ENCODE measurements at places on chromosomes 6 and 20.

GRCh38 chr6:141752677-141753076, 380.0 kb upstream of the GJE1 start:
- no peak for DNase-seq

GRCh38 chr6:51569594-51569993, 517.8 kb downstream of the PKHD1 start:
- DNase-seq: no peak

DNA sequence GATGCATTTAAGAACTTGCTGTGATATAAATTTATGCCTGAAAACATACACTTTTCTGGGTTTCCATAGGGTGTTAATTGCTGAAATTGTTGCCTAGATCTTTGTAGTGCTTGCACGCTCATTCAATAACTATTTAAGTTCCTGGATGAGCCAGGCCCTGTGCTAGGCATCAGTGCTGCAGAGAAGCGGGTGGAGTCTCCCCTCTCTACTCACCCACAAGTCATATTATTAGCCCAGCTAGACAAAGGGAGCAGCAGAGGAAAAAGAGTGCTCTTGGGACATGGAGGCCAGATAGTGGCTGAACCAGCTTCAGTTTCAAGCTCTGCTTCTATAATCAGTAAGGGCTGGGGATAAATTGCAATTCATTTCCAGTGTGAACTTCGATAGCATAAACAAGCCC, 329.1 kb downstream of the TFAP2B start:
- no peak for DNase-seq

GRCh38 chr6:34908194-34908593, 19.1 kb downstream of the ANKS1A start:
- DNase-seq: no peak

GRCh38 chr6:29631860-29632731, 887 bp downstream of the GABBR1 start:
- no peak for DNase-seq

DNA sequence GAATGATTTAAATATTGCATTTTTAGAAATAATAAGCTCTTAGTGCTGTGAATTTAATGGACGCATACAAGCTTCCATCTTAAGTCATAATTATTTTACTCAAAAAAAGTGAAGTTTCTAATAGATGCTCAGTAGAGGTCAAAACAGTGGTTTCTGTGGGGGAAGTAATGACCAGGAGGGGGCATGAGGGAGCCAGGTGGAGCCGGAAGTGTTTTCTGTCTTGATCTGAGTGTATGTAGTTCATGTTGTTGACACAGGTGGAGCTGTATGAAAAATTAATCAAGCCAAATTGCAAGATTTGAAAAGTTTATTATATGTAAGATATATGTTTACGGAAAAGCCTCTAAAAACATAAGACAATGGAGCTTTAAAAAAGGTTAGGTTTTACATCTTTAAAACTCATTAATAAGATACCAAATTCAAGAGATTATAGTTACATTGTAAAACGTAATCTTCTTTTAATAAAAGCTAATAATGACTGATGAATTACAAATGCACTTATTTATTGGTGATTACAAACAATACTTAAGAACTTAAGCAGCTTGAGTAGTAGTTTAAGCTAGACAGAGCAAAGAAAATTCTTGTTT, 68.0 kb downstream of the PLAGL1 start:
- DNase-seq: peak; percentile 72

- no peak for DNase-seq
These were observed 452.5 kb downstream of the CDH26 start for GRCh38 chr20:60410618-60411264.

DNA sequence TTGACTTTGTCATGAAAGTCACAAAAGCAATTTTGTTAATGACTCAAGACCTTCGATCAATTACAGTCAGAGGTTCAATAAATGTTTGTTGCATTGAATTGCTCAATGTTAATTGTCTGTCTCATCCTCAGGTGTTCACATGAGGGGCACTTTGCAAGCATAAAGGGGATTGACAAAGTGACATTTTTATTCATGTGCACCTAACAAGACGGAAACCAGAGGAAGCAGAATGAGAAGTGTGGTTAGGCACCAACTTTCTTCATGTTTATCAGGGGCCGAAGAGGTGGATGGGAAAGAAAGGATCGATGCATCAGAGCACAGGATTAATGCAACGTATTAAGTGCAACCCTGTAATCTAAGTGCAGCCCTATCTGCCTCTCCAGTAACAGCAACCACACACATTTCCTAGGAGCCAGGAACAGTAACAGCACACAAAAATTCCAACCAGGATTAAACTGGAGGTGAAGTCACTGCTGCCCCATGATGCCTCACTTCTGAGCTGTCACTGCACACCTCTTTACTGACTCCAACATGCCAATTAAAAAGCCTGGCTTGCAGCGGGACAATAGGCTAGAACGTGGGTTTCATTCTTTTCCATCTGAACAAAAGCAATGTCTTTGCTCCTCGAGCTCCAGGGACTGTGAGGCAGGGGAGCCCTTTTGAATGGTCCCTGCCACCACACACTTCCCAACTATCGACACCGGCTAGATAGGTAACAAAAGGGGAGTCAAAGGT, 262.7 kb downstream of the CD83 start:
- no peak for DNase-seq

- no peak for DNase-seq
These were observed 531.9 kb upstream of the MAN1A1 start for GRCh38 chr6:119881416-119881815.

- no peak for DNase-seq
These were observed 13.5 kb downstream of the PPP1R3G start for GRCh38 chr6:5098501-5099270.

GRCh38 chr6:67127041-67127440, 1420.0 kb upstream of the EYS start:
- no peak for DNase-seq

DNA sequence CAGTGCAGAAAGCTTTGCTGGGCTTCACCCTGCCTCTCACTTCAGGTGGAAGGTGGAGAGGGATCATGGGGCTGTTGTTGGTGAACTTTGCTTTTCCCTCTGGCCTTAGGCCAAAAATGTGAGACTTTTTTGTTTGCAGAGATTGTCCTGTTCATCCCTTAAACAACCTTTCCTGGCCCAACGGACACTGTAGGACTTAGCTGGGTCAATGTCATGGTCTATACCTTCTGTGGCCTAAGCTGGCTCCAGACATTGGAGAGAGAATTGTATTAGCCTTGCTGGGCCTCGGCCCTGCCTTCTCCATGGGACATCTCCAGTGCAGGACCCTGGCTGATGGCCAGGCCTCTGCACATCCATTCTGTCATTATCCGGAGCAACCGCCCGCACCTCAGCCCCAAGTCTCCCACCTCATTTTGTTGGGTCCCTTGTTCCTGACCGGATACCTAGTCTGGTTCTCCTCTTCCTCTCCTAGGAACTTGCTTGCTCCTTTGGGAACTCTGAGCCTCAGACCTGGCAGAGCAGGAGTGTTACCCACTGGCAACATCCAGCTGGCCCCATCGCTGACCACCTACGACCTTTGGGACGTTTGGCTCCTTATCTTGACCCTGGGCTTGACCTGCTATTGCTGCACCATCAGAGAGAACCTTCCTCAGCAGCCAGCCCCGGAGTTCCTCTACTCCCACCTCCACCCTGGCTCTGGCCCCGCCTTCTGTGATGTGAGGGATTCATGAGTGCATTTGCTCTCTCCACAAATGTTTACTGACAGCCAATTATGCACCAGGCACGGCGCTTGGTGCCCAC, 128.2 kb downstream of the BANF2 start:
- DNase-seq: no peak

DNA sequence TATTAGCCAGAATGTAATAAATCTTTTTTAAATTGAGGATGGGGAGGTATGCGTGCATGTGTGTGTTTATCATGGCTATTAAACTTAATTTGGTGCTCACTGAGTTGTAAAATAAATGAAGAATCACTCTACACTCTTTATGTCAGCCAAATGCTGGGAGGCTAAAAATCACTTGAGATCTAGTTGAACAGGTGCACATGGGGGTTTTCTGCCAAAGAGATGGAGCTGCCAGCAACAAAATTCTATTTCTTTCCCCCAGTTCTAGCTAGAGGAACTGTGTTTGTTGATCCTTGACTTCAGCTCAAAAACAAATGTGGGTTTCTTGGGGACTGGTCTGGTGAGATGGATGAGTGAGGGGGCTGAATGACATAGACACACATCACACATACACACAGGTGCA, 183.3 kb upstream of the BTBD3 start:
- DNase-seq: no peak

GRCh38 chr6:104753251-104753650, 106.5 kb downstream of the HACE1 start:
- DNase-seq: no peak

DNA sequence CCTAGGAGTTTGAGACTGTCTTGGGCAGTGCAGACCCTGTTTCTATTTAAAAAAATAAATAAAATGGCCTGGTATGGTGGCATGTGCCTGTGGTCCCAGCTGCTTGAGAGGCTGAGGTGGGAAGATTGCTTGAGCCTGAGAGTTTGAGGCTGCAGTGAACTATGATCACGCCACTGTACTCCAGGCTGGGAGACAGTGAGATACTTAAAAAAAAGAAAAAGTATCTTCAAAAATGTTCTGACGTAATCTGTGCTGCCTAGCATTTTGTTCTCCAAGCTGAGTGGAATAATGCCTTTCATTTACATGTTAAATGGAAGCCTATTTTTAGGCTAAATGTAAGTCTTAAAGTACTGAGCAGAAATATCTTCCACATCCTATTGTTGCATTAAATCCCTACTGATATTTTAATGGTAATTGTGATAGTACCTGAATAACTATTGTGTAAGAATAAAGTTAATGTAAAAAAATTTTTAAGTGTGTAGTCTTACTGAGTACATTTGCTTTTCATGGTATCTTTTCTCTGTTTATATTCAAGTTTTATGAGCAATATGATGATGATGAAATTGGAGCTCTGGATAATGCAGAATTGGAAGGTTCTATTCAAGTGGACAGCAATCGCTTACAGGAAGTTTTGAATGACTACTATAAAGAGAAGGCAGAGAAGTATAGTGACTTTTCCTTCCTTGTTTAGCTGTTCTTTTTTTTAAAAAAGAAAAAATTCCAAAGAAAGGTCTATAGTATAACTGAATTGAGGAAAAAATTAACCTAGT, 4.2 kb upstream of the ZC2HC1B start:
- no peak for DNase-seq

DNA sequence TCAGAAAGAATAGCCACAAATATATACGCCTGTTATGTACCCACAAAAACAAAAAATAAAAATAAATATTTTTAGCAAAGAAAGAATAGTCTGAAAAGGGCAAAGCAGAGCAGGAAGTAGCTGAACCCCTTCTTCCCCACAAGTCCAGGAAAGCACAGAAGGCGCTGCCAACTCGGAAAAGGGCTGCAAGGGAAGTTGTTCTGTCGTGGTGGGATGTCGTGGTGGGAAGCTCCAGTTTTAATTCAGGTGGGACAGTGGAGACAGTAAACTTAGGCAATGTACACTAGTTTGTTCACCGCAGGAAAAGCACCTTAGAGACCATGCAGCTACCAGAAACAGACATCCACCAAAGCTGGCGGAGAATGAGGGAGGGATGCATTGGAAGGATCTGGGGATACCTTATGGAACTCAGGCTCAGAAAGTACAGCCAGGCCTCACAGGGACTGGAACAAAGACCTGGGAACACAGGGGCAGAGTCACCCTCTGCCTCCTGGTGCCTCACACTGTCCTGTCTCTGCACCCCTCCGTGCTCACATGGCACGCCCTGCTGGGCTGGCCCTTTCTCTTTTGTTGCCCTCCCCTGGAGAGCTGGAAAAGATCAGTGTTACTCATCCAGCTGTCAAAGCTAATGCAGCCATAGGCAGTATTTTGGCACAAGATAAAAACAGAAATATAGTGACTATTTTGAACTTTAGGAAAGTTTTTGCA, 3.3 kb upstream of the APMAP start:
- no peak for DNase-seq

DNA sequence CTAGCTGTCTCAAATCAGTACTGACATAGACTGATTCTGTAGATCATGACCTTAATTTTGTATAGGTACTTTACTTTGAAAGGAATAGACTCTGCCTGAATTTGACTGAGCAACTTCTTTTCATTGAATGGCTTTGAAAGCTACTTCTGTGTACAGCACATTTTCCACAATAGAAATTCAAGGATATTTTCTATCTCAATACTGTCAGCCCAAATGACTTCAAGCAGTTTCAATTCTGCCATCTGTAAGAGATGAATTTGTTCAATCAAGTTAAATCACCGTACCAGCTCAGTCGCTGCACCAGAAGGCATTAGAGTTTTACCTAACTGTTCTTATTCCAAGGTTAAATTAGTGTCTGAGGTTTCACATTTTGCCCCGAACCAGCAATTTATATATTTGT, 107.0 kb upstream of the EYS start:
- no peak for DNase-seq

- no peak for DNase-seq
These were observed 126.2 kb downstream of the IPCEF1 start for GRCh38 chr6:154230393-154230792.

- no peak for DNase-seq
These were observed 46.0 kb upstream of the PDE10A start for GRCh38 chr6:165708985-165709576.

- no peak for DNase-seq
These were observed at the start of gene SYNGAP1 for GRCh38 chr6:33419580-33420490. Gene SYNGAP1, plus strand, starts transcription at chr6:33420065. Its CDS starts 200 bp downstream, at chr6:33420265.

- no peak for DNase-seq
These were observed 16.8 kb downstream of the GNAS-AS1 start for GRCh38 chr20:58833921-58834320.

- DNase-seq: no peak
These were observed 176.1 kb downstream of the ID4 start for GRCh38 chr6:20013066-20013861.

DNA sequence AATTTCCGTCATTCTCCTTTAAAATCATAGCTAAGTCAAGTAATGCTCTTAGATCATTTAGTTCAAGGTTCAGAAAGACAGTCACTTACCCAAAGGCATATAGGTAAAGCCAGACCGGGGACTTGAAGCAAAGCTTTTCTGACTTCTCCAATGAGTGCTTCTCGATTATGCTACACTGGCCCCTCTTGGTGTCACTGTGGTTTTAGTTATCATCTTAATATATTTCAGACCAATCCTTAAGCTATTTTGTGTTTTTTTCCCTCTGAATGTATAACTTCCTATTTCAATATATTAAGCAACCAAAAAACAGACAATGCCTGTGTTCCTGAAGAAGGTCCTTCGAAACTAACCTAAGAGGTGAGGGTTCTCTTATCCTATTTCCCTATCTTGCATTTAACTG, 3.9 kb downstream of the PRDM1 start:
- peak; percentile 59 for DNase-seq

GRCh38 chr6:132587424-132587823, 2.1 kb downstream of the TAAR5 start:
- DNase-seq: no peak

GRCh38 chr6:101907356-101908217, 514.1 kb downstream of the GRIK2 start:
- DNase-seq: no peak

GRCh38 chr6:42123379-42124103, 18.9 kb downstream of the C6orf132 start:
- DNase-seq: no peak

- DNase-seq: no peak
These were observed 62.3 kb upstream of the SYNDIG1 start for GRCh38 chr20:24407151-24407550.

GRCh38 chr6:168589275-168589674, 148.3 kb downstream of the SMOC2 start:
- no peak for DNase-seq

- no peak for DNase-seq
These were observed 800.6 kb downstream of the DHX35 start for GRCh38 chr20:39762716-39763115.

GRCh38 chr6:73058736-73059135, 166.6 kb downstream of the KHDC1L start:
- DNase-seq: no peak

- no peak for DNase-seq
These were observed 17.2 kb upstream of the DEK start for GRCh38 chr6:18281564-18281963.
